ENCODE measurements at places on chromosomes 5 and 9. TPM values are rescaled to one million over a fixed set of nuclear protein-coding genes. Genes with fewer than 3 reads are reported as not detected.

The MVB12B gene
- 0.54 TPM for polyA plus RNA-seq

The COL5A1 gene
- not detected for polyA plus RNA-seq

The SOHLH1 gene
- not detected for polyA plus RNA-seq

The FCN1 gene
- 47.6 TPM for polyA plus RNA-seq

The ADRA1B gene
- polyA plus RNA-seq = not detected

The CTXN3 gene
- polyA plus RNA-seq = not detected

The TMEM174 gene
- polyA plus RNA-seq = not detected

The TRIM14 gene
- polyA plus RNA-seq = 34.8 TPM

The C6 gene
- polyA plus RNA-seq = not detected

The SOWAHA gene
- not detected for polyA plus RNA-seq

Data from immature natural killer cell (primary cell).